ENCODE measurements at places on chromosomes 13 and 19.

GRCh38 chr19:4069331-4069959 is 2.7 kb upstream of the ZBTB7A start:
- DNase-seq: no peak

DNA sequence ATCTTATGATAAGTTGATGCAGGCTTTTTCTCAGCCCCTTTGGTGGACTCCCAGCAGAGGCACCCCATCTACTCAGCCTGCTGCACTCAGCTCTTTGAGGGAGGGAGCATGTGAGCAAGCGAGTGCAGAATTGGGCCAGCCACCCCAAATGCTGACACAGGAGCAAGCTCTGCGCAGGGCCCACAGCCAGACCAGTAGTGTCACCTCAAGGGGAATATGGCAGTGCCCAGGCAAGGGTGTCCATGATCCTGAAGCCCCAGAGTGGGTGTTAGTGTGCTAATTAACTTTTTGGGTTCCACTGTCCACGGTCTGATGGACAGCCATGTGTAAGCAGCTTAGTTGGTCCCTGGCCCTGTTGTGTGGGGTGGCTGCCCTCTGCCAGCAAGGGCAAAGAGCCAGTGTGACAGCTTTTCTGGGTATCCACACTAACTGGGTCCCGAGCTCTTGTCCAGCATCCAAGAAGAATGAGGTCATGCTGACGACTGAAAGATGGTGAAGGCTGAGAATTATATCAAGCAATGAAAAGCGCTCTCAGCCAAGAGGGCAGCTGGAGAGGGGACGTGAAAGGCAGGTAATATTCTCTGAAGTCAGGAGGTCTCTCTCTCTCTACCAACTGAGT is 898.3 kb upstream of the PCDH9 start:
- no peak for DNase-seq

- DNase-seq: no peak
Observed at GRCh38 chr19:41726493-41726892, 18.1 kb downstream of the CEACAM5 start.

DNA sequence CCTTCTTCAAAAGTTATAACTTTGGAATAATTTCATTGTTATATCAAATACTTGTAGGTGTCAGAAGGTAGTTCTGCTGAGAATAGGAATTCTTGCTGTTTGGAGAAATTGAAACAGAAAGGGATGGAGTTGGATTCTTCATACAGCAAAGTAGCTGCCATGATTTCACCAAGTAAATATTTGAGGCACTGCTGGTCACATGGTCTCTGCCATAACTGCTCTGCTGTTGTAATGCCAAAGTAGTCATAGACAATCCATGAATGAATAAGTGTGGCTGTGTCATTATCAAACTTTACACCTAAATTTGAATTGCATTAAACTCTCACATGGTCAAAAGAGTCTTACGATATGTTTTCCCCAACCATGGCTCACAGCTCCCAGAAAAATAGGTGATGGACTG is 308.6 kb downstream of the GPC6 start:
- no peak for DNase-seq

- no peak for DNase-seq
Observed at GRCh38 chr19:19433666-19434213, 28.3 kb downstream of the GATAD2A start.

DNA sequence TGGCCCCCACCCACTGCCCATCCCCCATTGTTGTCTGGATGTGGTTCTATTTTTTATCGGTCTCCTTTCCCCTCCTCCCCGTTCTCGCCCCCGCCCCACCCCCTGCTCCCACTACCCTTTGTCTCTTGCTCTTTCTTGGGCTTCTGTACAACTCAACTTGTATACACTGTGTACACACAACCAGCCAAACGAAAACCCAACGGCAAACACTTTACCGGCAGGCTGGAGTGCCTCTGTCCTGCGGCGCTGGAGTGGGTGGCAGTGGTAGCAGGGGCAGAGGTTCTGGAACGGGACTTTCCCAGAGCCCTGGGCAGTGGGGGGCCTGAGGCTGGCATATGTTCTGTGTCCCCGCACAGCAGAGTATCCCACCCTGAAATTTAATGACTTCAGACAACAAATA is 13.7 kb downstream of the RRAS start:
- no peak for DNase-seq

- no peak for DNase-seq
Observed at GRCh38 chr13:103794526-103794925, 728.3 kb upstream of the SLC10A2 start.

GRCh38 chr19:54418930-54419800 is 3.9 kb downstream of the TTYH1 start:
- DNase-seq: no peak

- DNase-seq: no peak
Observed at GRCh38 chr13:100767192-100767591, 92.6 kb upstream of the TMTC4 start.

DNA sequence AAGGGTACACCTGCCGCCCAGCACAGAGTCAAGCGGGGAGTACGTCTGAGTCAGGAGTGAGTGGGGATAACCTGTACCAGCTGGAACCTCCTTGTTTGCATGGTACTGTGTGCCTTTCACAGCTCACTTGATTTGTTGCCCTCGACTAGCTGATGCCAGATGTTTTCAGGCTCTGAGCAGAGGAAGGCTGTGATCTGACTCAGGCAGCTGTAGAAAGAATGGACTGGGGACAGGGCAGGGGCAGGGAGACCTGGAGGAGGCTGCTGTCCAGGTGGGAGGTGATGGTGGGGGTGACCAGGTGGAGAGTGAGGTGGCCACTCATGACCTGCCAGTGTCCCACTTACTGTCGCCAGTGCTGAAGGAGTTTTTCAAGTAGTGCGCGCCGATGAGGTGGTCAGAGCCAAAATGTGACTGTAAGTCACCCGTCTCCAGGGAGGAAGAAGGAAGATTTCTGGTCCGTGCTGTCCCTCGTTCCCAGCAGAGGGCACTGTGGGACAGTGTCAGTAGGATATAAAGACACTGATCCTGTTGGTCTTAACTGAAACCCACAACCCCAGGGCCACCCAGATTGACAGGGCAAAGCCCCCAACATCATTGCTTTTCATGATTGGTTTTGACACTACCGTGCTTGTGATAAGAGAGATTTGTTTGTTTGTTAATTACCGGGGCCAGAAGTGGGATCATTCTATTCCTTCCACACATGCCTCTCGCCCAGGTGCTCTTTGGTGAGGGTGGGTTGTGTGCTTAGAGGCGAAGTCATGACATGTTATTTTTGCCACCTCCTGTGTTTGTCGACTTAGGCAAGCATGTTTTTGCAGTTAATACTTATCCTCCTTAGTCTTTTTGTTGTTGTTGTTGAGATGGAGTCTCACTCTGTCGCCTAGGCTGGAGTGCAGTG is 128.4 kb downstream of the DPF1 start:
- DNase-seq: peak; percentile 75

GRCh38 chr19:19820774-19821320 is 703 bp downstream of the ZNF506 start:
- DNase-seq: no peak

- DNase-seq: no peak
Observed at GRCh38 chr13:21228738-21229137, 52.3 kb downstream of the MRPL57 start.

- DNase-seq: no peak
Observed at GRCh38 chr13:46684287-46685001, 112.5 kb downstream of the ESD start.

GRCh38 chr13:106286811-106287210 is 248.7 kb downstream of the EFNB2 start:
- DNase-seq: no peak

DNA sequence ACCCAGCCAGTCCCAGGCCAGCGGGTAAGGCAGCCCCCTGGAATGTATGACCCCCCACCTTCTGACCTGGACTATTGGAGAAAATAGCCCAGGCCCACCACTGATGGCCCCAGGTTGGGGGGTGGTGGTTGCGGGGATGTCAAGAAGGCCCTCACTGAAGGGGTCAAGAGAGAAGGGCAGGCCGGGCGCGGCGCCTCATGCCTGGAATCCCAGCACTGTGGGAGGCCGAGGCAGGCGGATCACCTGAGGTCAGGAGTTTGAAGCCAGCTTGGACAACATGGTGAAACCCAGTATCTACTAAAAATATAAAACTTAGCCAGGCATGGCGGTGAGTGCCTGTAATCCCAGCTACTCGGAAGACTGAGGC is 1.5 kb upstream of the ADAMTSL5 start:
- DNase-seq: no peak

- DNase-seq: no peak
Observed at GRCh38 chr19:45352914-45353796, 12.6 kb downstream of the KLC3 start.

- DNase-seq: no peak
Observed at GRCh38 chr13:68948586-68948985, 1159.0 kb upstream of the ATXN8OS start.

DNA sequence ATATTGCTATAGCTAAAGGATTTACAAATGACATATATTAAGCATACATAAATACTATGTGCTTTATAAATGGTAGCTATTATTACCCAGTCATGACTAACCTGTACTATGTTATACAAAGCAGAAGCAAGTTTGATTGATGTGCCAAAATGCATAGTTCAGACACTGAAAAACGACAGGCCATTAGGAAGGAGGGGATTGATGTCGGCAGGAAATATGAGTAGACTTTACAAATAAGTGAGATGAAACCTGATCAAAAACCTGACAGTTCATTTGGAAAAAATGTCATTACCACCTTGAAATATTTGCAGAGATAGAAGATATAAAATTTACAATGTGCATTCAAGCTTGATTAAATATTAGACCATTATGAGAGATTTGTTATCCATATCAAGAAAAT is 38.8 kb upstream of the TPP2 start:
- DNase-seq: no peak

- DNase-seq: no peak
Observed at GRCh38 chr19:8255426-8256125, 46.4 kb downstream of the CERS4 start.

DNA sequence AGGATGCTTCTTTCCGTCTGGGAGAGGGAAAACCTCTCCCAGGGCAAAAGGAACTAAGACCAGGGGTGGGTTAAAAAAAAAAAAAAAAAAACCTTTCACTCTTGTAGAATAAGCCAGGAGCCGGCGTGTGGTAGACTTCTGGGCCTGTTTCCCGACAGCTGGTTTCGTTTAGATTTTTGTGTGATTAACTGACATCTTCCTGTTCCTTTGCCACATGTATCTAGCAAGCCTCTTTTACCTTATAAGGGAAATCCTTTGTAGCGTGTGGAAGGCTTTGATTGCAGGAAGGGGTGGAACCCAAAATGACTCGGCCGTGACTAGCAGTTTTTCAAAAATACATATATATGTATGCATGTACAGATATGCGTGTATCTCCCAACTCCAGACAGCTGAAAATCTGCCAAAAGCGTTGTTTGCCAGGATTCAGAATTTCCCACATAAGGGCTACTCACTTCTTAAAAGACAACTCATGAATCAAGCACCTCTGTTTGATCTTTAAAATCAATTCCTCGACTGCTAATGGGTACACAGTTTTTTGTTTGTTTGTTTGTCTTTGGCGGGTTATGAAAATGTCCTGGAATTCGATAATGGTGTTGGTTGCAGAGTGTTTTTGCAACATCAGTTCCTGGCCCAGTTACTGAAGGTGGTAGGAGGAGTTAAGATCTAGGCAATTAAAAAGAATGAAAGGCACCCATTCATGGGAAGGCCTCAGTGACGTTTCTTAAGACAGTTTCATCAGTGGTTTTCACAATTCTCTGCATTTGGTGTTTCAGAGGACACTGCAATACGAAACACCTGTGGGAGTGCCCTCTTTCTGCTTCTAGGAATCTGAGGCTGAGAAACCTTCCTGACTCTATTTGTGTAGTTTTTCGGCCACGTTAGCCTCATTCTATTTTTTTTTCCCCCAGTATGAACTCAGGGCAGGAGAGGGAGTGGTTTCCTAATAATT is 2.7 kb downstream of the TPM4 start:
- peak; percentile 45 for DNase-seq

DNA sequence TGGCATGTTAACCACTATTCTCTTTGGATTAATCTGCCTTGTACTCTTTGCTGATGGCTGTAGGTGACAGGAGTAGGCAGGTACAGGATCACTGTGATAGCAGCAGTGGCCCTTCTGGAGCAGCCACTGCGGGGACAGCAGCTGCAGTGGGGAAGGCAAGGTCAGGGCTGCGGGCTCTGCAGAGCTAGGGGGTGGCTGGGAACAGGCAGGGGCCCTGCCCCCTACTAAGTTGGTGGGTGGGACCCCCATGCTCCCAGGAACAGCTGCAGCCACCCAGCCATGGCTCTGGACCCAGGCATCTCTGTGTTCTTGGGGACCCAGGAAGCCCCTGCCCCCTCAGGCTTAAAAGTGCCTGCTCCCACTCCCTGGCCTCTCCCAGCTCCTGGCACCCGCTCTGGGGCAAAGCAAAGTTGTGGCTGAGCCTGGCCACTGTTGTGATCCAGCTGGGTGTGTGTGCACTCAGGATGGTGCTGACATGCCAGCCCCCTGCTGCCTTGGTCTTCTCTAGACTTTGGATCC is 302.4 kb downstream of the PCDH20 start:
- DNase-seq: no peak

- no peak for DNase-seq
Observed at GRCh38 chr19:50994129-50994528, 7.3 kb downstream of the KLK8 start.

DNA sequence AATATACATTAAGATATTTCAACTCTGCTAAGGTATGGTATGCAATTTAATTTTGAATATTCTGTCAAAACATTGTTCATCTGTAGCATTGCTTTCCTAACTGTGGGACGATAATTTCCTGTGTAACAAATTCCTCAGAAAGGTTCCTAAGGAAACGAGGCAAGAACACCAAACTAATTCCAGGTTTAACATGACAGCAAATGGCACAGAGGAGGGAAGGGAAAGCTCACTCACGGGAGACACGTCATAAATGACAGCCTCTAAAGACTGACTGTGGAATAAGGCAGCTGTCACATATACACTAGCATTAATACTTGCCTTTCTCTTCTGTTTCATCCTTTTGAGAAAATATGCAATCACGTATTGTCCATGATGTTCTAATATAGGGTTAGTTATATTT is 380.6 kb downstream of the LIG4 start:
- no peak for DNase-seq

GRCh38 chr19:271856-272255 is 19.3 kb downstream of the PLPP2 start:
- DNase-seq: no peak

GRCh38 chr13:74026753-74027152 is 107.5 kb downstream of the KLF12 start:
- no peak for DNase-seq

DNA sequence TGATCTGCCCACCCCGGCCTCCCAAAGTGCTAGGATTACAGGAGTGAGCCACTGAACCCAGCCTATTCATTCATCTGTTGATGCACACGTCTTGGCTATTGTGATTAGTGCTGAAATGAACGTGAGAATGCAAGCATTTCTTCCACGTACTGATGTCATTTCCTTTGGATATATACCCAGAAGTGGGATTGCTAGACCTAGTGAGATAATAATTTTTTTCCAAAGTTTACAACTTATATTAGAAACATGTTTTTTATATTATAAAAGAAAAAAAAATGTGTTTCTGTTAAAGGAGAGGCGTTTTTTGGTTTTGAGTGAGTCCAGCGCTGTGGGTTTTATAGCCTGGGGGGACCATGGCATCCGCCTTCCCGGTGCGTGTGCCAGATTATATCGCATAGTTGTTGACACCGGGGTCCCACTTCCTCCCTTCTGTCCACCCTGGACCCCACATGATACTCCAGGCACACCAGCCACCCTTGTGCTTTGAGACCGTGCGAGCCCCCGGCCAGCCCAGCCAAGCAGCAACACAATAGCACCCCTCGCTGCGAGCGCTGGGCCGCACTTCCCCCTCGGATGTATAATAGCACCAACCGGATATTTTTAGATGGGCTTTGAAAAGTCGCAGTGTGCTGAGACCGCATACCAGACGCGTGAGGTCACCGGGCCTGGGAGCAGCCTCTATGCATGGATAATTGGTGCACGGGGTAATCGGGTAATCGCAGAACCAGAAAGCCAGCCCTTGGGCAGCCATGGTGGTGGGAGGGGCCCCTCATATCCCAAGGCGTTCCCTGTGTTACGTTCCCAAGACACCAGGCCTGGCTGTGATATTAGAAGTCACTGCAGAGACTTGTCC is 59.6 kb downstream of the MYO9B start:
- peak; percentile 7 for DNase-seq
